ENCODE measurements at places on chromosomes 7 and 10.

DNA sequence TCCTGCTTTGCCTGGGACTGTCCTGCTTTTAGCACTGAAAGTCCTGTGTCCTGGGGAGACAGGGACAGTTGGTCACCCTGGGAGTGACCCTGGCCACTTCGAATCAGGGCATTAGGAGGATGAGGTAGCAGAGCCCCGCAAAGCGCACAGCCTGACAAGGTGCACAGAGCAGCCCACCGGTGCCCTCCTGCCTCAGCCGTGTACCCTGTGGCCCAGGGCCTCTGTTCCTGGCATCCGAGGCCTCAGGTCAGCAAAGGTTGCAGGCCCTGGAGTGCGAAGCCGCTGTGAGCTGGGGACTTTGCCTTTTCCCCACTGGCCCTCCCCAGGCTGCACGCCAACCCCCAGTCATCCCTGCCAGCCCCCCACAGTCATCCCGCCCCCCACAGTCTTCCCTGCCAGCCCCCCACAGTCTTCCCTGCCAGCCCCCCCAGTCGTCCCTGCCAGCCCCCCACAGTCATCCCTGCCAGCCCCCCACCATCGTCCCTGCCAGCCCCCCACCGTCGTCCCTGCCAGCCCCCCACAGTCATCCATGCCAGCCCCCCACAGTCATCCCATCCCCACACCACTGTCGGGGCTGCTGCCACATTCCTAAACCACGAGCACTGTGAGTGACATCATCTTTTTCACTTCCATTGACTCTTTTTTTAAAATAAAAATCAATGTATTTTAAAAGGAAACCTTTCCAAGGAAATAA, 91.8 kb downstream of the RGS10 start:
- DNase-seq = no peak

GRCh38 chr7:92133133-92133736, 1.0 kb downstream of the CYP51A1 start:
- DNase-seq = no peak

GRCh38 chr10:65720901-65721300, 1204.9 kb upstream of the LRRTM3 start:
- DNase-seq = no peak

- DNase-seq = no peak
These were observed 62.3 kb upstream of the NKX6-2 start for GRCh38 chr10:132848291-132848701.

DNA sequence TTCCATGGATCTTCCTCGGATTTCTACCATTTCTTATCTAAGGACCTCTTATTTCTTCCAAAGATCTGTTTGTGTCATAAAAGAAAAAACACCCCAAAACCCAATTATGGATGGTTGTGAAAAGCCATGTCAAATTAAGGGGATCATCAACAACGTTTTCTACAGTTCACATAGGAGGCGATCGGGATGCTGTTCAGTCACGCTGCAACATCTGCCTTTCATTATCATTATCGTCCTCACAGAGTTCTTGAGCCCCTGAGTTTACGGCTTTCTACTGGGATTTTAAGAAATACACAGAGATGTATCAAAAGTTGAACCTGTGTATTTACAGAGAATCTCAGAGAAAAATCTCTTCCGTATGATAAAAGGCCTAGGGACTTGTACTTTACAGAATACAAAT, 101.4 kb downstream of the GRM8 start:
- no peak for DNase-seq

GRCh38 chr7:44963364-44964290, 15.2 kb downstream of the MYO1G start:
- no peak for DNase-seq

DNA sequence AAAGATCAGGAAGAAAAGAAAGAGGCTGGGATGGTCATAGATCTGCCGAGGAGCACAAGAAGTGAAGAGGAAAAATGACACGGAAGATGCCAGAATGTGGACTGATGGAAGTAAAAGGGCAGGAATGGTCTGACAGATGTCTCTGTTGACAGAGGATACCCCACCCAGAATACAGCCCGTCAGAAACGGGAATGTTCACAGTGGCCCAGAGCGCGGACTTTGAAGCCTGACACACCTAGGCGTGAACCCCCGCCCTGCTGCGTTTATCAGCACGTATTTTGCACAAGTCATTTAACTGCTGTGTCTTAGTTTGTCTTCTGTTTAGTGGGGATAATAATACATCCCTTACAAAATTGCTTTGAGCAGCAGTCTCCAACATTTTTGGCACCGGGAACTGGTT, 27.1 kb downstream of the AKR1B1 start:
- DNase-seq = no peak

GRCh38 chr7:88355011-88355410, 48.3 kb upstream of the STEAP4 start:
- no peak for DNase-seq

DNA sequence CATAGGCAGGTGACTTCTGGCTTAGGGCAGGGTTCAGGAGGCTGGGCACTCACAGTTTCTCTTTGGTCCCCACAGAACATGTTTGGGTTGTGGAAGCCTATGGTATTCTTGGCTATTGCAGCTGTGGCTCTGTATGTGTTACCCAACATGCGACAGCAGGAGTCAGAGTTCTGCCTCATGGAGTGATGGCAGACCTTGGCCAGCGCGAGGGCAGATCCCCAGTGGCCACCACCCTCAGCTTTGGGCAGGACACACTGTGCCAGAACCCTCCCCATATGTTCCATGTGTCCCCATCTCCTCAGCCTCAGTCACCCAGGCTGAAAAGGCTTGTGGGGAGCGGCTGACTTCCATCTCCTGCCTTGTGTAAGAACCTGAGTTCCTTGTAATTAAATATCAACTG, 8.5 kb upstream of the FLNC start:
- DNase-seq = no peak

DNA sequence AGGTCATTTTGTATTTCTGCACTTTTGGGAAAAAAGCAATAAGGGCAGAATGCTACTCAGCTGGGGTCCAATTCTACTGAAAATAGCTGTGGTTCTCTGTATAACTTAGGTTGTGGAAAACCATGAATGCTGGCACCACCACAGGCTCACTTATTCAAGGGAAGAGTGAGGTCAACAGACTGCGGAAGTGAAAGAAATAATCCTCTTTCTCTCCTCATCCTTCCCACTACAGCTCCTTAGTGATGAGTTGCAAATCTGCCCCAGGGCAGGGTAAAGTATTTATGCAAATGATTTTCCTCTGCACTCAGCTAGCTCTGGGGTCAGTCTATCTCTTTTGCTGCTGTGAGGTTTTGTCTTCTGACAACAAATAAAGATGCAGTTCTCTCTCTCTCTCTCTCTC, 74.1 kb upstream of the PTPRZ1 start:
- DNase-seq = no peak

- DNase-seq = no peak
These were observed 13.1 kb upstream of the CFAP46 start for GRCh38 chr10:132955479-132955878.

DNA sequence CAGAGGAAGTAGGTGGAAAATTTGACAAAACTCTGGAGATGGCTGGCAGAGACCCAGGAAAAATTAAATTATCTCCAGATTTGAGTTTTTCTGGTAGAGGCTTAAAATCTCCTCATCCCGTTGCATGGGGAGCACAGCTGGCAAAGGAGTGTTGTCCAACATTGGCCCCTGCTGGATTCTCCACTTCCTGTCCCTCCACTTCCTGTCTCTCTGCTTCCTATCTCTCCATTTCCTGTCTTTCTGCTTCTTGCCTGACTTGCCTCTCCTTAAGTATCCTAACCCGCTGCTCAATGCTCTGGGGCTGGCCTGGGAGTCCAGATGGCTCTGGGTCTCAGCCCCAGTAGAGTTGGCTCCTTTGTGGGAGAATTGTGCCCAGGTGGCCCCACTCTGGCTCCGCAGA, 65.8 kb upstream of the EMX2 start:
- DNase-seq = no peak

DNA sequence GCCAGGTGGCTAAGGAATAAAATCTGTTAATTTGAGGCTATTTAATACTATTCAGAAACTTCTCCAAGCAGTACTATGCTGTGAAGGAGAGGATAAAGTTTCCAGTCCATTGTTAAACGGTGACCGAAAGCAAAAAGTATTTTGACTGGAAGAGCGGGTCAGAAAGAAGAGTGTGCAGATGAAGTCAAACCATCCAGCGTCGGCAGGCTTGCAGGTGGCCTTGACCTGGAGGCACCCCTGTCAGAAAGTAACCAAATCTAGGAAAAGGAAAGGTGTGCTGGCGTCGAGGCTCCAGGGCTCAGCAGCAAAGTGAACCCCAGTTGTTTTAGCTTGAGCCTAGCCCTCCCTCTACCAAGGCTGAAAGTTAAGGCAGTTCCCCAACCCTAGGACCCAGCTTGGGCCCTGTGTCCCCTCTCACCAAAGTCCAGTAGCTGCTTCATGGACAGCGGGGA, 544 bp downstream of the PDK4 start:
- DNase-seq = no peak

DNA sequence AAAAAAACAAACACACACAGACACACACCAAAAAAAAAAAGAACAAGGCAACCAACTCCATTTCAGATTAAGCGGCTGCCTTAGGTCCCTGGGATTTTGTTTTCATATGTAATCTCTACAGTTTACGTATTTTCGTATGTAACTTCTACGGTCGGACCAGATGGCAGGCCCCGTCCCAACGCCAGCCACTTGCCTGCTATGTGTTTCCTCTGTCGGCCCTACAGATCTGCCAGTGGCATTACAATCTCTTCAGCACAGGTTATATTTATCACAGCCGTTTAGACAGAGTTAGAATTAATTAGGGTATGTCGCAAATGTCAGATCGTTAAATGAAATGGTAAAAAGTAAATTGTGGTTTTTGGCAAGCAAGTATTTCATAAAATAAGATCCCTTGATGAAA, 99.3 kb downstream of the DNAJB6 start:
- no peak for DNase-seq

DNA sequence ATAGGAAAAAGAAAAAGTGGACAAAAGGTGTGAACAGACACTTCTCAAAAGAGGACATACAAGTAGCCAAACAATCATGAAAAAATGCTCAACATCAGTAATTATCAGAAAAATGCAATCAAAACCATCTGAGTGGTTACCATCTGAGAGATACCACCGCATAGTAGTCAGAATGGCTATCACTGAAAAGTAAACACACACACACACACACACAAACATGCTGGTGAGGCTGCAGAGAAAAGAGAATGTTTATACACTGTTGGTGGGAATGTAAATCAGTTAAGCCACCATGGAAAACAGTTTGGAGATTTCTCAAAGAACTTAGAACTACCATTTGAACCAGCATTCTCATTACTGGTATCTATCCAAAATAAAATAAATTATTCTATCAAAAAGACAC, 145.7 kb downstream of the CYP26A1 start:
- no peak for DNase-seq

GRCh38 chr7:105219771-105220160, 169.0 kb downstream of the SRPK2 start:
- no peak for DNase-seq

GRCh38 chr7:11701829-11702560, 130.0 kb downstream of the THSD7A start:
- no peak for DNase-seq

- DNase-seq = no peak
These were observed 12.2 kb downstream of the PTN start for GRCh38 chr7:137331378-137331777.

- DNase-seq = no peak
These were observed 36.4 kb upstream of the ZNF488 start for GRCh38 chr10:47420305-47421056.

GRCh38 chr7:3064067-3064466, 20.4 kb upstream of the CARD11 start:
- DNase-seq = no peak

- DNase-seq = no peak
These were observed 749.1 kb upstream of the LRRTM3 start for GRCh38 chr10:66176772-66177171.
